Umbilical cord (tissue), 2 donors: ENCODE measurements at places on chromosomes 4 and X. TPM values are rescaled to one million over a fixed set of nuclear protein-coding genes. Genes with fewer than 3 reads are reported as not detected.
A peak's percentile ranks its signal among the peaks of the same experiment; 100 is the strongest.

Gene ZNF280C
- 0.72 TPM for total RNA-seq

Gene SMS
- 139 TPM for total RNA-seq

Gene SPANXN4
- total RNA-seq, result not detected

Gene MORF4L2
- total RNA-seq, result 942 TPM

Gene HTR2C
- total RNA-seq, result not detected

Gene KIAA1210
- total RNA-seq, result 0.24 TPM

Gene CCKAR
- not detected for total RNA-seq

Gene ANAPC4
- 23.6 TPM for total RNA-seq

Gene MAML3
- total RNA-seq, result 5.8 TPM

DNA sequence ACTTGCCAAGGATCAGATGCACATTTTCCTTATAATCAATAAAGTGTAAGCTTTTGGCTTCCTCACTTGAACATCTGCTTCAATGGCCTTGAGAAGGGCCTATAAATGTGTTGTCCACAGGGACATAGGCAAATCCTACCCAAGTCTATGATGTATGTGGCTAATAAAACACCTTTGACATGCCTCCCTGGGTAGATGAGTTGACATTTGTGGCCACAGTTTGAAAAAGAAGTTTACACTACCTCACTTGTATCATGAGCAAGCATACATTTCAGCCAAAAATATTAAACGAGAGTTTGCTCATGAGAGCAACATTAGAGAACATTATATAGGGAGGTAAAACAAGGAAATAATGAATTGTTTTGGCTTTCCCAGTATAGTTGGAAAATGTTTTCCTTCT, 1067.7 kb downstream of the C4orf33 start:
- no peak for DNase-seq

DNA sequence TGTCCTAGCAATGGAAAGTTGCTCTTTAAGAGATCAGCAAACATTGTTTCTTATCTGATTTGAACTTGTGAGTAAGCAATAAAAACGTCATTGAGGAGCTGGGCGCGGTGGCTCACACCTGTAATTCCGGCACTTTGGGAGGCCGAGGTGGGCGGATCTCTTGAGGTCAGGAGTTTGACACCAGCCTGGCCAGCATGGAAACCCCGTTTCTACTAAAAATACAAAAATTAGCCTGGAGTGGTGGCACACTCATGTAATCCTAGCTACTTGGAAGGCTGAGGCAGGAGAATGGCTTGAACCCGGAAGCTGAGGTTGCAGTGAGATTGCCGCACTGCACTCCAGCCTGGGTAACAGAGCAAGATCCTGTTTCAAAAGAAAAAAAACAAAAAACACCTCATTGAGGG, 11.2 kb upstream of the PLAC8 start:
- DNase-seq, result no peak

DNA sequence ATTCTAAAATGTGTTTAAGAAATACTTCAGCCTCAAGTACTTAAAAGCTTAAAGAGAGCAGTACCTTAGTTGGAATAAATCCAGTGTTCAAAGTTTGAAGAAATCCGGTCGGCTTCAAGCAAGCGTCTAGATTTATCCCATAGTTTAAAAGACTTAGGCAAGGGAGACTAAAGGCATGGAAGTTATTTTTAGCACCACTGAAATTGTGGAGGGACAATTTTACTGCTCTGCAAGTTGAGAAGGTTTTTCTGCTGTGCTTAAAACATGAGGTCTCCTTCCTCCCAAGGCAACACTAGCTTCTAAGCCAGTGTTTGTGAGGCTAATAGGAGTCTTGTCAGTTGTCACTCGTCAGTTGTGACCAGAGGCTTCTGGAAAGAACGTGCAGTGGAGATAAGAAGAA, 183.5 kb downstream of the MSL3 start:
- peak; percentile 80 for DNase-seq

- no peak for DNase-seq
These were observed 192.4 kb upstream of the GPC4 start for GRCh38 chrX:133607419-133608348.

DNA sequence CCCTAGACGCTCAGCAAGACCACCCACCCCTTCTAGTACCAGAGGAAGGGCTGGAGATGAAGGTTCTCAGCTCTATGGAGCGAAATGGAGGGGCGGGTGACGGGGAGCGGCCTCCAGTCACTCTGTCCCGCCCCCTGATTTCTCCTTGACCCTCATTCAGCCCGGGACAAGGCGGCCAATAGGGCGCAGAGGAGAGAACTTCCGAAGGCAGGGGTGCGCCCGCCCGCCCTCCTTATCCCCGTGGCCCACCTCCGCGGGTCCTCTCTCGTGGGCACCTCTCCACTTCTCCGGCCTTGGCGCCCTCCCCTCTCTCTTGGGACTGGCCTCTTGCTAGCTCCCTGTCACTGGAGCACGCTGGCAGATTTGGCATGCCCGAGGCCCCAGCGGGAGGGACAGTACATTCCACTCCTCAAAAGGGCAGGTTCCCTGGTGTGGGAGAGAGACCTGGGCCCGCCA, 1.1 kb upstream of the SEPTIN6 start:
- DNase-seq, result peak; percentile 21

- DNase-seq, result no peak
These were observed 47.4 kb upstream of the ZNF518B start for GRCh38 chr4:10504570-10505179.

- peak; percentile 44 for DNase-seq
These were observed 15.9 kb downstream of the TMEM192 start for GRCh38 chr4:165096776-165097175.

- DNase-seq, result no peak
These were observed 74.1 kb downstream of the AFAP1 start for GRCh38 chr4:7865533-7865932.

DNA sequence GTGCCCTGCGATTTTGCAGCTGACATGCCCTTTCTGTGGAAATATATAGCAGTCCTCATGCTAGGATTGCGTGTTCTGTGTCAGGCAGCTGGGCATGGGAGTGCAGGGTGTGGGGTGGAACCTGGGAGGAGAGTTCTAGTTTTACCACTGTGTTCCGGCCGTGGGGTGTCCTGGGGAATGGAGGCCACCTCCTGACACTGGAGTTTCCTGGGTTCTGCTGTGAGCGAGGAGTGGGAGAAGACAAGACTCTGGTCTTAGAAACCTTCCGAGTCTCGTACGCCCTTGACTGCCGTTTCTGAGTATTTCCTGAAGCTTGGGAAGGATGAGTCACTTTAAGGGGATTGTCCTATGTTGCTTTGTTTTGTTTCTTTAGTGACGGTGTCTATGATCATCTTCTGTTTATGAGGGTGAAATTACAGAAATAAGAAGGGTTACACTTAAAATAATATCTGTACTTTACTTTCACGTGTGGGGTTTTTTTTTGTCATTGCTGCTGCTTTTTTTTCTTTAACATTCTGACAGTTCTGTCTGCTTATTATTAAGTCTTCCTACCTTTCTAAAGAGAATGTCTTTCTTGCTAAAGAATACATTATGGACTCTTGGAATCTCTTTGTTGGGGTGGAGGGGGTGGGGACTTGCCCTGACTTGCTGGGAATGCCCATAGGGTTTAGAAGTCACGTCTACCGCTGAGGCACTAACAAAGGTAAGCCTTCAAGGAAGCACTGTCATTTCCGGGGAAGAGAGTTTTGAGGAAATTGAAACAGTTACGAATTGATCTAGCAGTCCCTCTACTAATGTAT, 19.1 kb downstream of the CD99 start:
- peak; percentile 79 for DNase-seq

DNA sequence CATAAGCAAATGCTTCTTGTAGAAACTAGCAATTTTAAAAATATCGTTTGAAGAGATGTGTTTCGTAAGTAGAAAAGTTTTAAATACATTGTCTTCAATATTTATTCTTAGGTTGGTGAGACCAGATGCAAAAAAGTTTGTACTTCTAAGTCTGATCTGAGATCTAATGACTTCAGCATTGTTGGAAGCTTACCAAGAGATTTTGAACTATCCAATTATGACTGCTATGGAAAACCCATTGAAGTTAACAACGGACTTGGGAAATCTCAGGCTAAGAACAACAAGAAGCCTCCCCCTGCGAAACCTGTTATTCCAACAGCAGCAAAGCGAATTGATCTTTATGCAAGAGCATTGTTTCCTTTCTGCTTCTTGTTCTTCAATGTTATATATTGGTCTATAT, 50.2 kb upstream of the GRIA2 start:
- DNase-seq, result peak; percentile 13

DNA sequence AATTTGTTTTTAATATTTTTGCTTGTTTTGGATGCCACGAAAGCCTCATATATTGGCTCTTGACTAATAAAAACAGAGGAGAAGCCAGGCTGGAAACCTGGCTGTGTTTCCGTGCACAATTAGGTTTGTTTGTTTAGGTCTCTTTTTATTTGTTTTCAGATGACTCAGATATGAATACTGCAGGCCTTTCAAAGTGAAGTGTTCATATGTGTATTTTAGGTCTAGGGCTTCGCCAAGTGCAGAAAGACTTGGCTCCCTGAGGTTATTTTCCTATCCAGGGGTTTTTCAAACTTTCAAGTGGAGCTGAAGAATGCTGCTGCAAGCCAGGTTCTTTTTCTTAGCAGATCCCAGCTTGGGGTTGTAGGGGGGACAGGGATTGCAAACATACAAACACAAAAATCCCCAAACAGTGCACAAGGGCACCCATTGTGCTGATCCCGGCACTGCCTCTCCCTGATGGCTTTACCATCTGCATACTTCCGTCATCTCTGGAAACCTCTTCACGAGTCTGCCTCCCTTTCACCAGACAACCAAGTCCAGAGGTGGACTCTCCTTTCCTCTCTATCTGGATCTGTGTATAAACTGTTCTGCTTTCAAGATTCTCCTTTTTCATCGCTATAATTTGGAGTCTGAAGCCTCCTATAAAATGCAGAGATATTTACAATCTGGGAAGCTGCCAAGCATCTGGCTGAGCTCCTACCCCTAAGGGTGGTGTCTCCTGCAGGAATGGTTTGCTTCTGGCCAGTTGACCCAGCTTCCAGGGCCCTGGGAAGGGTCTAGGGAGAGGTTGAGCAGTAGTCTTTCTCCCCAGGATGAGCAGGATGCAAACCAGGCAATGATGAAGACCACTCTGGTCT, 108.6 kb downstream of the SMIM20 start:
- peak; percentile 45 for DNase-seq

- peak; percentile 33 for DNase-seq
These were observed 7.1 kb downstream of the CCDC160 start for GRCh38 chrX:134244043-134244442.

- DNase-seq, result no peak
These were observed 27.3 kb downstream of the ACSL1 start for GRCh38 chr4:184798504-184798903.

- no peak for DNase-seq
These were observed 95.6 kb downstream of the REPS2 start for GRCh38 chrX:17042037-17042436.

DNA sequence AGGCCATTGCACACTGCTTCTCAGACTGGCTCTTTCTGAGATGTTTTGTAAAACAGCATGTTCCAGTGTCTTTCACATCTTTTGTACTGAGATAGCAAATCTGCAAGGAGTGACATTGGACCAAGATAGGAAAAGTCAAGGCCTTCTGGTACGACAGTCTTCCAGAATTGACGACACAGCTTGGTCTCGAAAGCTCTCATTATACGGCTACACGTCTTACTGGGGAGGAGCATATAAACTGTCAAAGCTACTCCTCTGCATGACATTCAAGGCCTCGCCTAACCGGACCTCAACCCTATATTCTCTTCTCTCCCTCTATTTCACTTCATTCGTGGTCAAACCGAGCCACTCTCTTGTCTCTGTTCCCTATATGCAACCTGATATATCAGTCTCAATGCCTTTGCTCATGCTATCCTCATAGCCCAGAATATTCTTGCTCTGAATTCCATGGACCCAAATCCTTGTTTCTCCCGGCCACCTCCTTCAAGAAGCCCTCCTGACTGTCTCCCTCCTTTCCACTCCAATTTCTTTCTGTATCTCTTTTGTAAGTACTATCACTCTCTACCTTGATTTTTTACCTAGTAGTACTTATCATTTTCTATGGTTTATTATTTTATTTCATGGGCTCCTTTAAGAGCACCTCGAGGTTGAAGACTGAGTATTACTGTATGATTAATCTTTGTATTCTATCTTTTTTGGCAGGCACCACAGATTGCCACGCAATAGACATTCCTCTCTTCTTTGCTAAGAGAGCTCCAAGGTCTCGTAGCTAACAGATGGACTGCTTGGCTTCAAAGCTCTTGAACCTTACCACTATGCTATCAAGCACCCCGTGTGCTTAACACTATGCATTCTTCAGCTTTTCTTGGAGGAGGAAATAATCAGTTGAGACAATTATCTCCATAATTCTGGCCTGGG, 35.1 kb downstream of the RBM47 start:
- DNase-seq, result peak; percentile 58

DNA sequence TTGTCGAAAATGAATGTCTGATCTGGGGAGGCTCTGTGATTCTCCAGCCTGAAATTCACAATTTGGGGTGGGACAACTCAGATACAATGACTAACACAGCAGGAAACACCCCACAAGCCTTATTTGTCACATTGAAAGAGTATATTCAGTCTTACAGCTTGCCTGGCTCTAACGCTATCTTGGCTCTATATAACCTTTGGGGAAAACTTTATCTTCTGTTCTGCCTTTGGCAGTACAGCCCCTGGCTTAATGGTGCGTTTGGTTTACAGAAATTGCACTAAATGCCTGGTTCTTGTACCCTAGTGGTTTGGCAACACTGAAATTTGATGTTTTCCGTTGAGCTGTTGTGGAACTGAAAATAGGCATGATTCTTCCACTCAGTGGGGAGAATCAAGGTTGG, 178.1 kb upstream of the VEGFC start:
- DNase-seq, result no peak

GRCh38 chr4:10047967-10048366, 26.7 kb upstream of the SLC2A9 start:
- DNase-seq, result no peak

DNA sequence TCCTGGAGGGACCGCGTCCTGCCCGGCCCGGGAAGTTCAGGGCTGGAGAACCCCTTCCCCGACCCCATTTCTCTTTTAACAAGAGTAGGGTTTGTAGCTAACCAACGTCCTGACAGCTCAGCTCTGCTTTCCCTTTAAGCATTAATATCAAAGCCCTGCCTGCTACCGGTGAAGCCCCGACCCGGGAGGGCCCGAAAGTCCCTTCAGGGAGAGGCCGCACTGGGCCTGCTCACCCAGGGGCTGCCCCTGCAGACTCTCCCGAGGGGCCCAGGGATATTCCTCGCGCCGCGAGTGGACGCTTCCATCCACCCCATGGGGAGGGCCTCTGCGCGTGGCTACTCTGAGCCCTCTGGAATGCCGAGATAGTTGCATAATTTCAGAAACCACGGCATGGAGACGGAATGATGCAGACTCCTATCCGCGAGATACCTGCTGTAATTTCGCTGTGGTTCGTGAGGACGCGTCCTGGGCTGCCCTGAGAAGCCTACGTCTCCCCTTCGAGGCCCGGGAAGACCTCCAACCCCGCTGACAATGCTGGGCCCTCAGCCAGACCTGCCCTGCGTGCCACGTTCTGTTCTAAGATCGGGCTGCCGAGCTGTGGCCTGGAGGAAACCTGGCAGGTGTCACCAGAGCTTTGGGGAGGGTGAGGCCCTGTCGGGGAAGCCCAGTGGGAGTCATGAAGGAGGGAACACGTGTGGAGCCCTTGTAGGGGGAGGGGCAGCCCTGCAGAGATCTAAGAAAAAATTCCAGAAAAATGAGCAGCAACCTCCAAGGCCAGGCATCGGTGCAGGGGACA, 999 bp upstream of the CTBP1 start:
- peak; percentile 23 for DNase-seq

GRCh38 chr4:131258361-131258760, 1890.7 kb upstream of the PCDH10 start:
- no peak for DNase-seq
